ENCODE measurements at places on chromosomes 6 and 20. TPM values are rescaled to one million over a fixed set of nuclear protein-coding genes. Genes with fewer than 3 reads are reported as not detected.

The BTBD3 gene
- 43.9 TPM for total RNA-seq

The PARD6B gene
- 10.3 TPM for total RNA-seq

The STK4 gene
- total RNA-seq, result 63.9 TPM

GRCh38 chr6:1917626-1918371 is 308.1 kb downstream of the FOXC1 start:
- no peaks in the 10 kb centered on the region for H3K4me1 ChIP-seq
- DNase-seq, result no peak
- no peak overlapping the region for H3K4me3 ChIP-seq
- no peaks in the 10 kb centered on the region for H3K27me3 ChIP-seq
- H3K27ac ChIP-seq, result peak overlapping the region; percentile 5

- no peaks in the 10 kb centered on the region for H3K27me3 ChIP-seq
- no peaks in the 10 kb centered on the region for H3K4me1 ChIP-seq
- no peak overlapping the region for H3K27ac ChIP-seq
- H3K36me3 ChIP-seq, result no peaks in the 10 kb centered on the region
- no peak overlapping the region for H3K4me3 ChIP-seq
- DNase-seq, result no peak
Measured at GRCh38 chr6:45148278-45148677, 179.9 kb upstream of the RUNX2 start.

DNA sequence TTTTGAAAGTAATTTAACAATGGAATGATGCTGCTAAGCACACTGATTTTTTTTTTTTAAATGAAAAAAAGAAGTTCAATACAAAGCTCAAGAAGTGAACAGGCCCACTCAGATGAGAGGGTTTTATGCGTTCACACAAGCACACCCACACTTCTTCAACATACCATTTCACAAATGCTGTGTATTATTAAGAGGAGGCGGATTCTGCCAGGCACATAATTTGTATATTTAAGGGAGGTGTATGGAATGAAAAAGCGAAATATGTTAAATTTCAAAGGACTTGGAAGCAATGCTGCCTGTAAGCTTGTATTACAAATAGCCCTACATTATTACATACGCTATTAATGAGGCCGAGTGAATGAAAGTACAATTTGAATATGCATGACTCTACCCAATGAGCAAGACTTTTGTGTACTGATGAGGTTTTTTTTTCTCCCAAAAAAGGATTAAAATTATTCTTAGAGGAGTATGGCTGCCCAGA is 123.9 kb downstream of the INSM1 start:
- peaks cover 48% of the 10 kb centered on the region for H3K36me3 ChIP-seq
- no peak for DNase-seq
- H3K4me1 ChIP-seq, result no peaks in the 10 kb centered on the region
- H3K27ac ChIP-seq, result no peak overlapping the region

DNA sequence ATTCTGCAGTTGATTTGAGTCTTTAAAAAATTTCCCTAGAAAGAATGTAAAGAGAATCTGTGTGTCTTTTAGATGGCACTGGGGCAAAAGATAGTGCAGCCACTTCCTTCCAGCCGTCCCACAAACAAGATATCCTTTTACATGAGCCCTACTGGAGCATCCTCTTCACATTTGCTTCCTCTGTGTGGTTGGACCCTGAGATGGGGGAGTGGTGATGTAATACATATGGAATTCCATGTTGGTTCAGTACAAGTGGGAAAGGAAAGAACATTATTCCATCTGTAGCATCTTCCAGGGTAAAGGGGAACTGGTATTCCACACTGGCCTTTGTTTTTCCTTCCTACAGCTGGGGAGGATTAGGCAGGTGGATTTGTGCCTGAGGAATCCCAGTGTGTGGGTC is 78.9 kb upstream of the ISM1 start:
- no peaks in the 10 kb centered on the region for H3K4me1 ChIP-seq
- no peaks in the 10 kb centered on the region for H3K27me3 ChIP-seq
- H3K4me3 ChIP-seq, result no peak overlapping the region
- DNase-seq, result no peak

GRCh38 chr6:90885611-90886056 is 298.8 kb upstream of the MAP3K7 start:
- no peak overlapping the region for H3K4me3 ChIP-seq
- H3K4me1 ChIP-seq, result no peaks in the 10 kb centered on the region
- H3K36me3 ChIP-seq, result no peaks in the 10 kb centered on the region
- H3K27ac ChIP-seq, result no peak overlapping the region
- DNase-seq, result no peak

Measured in suprapubic skin (tissue), 4 donors.